ENCODE measurements at places on chromosomes 6 and 20.
A peak's percentile ranks its signal among the peaks of the same experiment; 100 is the strongest.

- DNase-seq, result no peak
Measured at GRCh38 chr20:55449091-55449490, 556.2 kb downstream of the CBLN4 start.

DNA sequence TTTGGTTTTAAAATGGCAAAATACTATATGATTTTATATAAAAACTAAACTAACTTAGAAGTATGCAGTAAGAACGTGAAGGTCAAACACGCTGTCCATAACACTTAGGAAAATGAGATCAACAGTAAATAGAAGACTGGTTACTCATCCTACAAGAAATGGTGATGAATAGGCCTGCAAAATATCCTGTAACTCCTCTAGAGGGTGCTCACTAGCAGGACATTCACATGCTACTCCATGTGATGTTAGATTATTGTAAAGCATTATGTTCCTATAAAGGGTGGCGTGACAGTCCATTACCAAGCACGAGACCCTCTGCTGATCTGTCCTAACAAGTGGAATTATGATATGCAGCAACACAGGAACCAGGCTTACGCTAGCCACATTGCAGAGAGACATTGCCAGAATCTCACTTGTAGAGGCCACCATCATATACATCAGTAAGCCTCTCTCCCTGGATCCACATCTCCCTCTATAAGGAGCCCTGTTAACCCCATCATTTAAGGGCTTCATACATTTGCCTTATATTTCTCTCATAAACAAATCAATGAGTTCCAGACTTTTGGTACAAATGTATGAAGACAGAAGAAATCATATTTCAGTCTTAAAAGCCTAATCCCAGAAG is 18.0 kb upstream of the DEFB129 start:
- DNase-seq, result peak; percentile 29

DNA sequence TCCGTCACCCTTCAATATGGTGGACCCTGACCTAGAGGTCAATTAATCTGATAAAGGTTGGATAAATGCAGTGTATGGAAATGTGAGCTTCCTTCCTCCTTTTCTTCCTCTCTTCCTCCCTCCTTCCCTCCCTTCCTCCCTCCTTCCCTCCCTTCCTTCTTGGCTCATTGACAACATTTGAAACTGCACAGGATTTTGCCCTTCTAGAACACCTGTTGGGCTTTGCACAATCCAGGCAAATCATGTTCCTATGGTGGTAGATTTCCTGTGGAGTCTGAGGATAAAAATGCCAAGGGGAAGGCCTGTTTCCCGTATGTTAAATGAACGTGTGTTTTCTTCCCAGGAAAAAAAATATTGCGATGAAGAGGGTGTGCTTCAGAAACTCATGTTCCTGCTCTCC is 642.8 kb downstream of the EPM2A start:
- no peak for DNase-seq

DNA sequence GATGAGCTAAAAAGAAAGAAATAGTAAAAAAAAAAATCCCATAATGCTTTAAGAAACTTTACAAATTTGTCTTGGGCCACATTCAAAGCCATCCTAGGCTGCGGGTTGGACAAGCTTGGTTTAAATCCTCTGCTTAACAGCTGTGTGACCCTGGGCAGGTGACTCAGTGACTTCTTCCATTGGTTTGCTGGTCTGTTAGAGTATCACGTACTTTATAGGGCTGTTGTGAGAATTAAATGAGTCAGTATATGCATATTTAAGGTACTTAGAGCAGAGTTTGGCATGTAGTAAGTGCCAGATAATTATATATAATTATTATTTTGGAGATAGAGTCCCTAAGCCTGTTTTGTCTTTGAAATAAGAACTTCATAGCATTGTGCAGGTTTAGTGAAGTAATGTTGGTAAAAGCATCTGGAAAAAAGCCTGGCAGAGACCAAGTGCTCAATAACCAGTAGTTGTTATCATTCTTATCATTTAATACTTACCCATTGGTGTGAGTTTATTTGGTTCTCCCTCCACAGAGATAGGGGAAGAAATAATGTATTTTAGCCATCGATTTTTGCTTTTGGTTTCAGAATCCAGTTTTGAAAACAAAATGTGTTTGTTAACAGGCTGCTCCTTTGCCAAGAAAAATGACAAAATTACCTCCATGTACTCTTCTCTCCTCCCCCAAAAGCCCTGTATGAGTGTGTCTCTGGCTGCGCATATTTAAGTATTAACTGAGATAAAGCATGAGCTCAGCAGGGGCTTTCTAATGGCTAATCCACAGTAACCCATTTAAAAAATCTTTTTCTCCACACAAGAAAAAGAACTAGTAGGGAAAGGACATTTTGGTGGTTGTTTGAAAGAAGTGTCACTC is 67.2 kb downstream of the FOXO3 start:
- no peak for DNase-seq

GRCh38 chr6:73579389-73579788 is 58.6 kb upstream of the EEF1A1 start:
- DNase-seq, result no peak

- DNase-seq, result peak; percentile 44
Measured at GRCh38 chr6:146700078-146700686, 101.4 kb downstream of the ADGB start.

- no peak for DNase-seq
Measured at GRCh38 chr6:168415098-168415992, 25.6 kb upstream of the SMOC2 start.

DNA sequence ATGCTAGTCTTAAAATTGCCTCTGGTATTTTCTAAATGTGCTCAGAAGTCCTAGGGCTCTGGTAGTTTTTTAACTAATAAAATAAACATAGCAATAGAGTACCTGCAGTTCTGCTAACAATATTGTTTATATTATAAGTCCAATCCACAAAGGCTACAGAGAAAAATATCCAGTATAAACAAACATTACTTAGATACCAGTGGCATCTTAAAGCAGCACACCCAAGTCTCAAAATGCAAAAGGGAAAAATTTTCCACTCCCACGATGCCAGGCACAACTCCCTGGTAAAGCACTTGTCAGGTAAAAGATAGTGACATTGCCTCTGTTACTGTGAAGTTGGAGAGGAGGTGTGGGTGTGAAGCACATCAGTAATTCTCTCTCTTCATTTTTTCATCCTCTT is 123.3 kb downstream of the OGFRL1 start:
- no peak for DNase-seq

GRCh38 chr6:79250107-79250514 is 15.6 kb upstream of the HMGN3 start:
- no peak for DNase-seq

DNA sequence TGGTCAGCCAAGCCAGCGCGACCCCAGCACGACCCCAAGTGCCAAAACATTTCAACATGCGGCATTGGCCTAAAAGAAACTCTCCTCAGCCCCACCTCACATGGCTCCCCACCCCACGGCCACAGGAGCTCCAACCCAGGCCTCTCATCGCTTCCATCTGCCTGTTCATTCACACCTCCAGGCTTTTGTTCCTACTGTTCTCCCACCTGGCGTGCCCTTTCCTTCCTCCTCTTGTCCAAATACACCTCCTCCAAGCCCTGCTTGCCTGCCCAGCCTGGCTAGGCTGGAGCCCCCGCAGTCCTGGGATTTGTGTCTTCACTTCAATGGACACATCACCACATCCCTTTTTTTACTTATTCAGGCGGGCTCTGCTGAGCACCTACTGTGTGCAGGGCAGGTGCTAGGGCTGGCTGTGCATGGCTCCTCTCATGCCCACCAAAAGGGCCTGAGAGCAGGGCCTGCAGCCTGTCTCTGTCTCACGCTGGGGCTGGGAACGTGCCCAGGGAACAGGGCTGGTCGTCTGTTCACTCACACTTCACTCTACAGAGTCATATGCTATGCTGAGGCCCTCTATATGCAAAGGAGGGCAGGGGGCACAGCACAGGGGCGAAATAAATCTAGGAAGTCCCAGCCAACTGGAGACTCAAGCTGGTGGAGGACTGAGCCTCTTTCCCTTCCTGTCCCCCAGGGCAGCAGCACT is 61.1 kb downstream of the GRM4 start:
- DNase-seq, result no peak

GRCh38 chr6:69795469-69796072 is 1.2 kb downstream of the LMBRD1 start:
- DNase-seq, result no peak

GRCh38 chr6:111269401-111269970 is 182.2 kb downstream of the SLC16A10 start:
- no peak for DNase-seq

GRCh38 chr6:155770856-155771255 is 315.2 kb upstream of the NOX3 start:
- no peak for DNase-seq

DNA sequence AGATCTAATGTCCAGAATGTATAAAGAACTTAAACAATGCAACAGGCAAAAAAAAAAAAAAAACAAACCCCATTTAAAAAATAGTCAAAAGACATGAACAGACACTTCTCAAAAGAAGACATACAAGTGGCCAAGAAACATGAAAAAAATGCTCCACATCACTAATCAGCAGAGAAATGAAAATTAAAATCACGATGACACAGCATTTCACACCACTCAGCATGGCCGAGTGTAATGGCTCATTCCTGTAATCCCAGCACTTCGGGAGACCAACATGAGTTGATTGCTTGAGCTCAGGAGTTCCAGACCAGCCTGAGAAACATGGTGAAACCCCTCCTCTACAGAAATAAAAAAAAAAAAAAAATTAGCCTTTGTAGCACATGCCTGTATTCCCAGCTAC is 701.4 kb upstream of the NRSN1 start:
- DNase-seq, result no peak

GRCh38 chr6:44005507-44005903 is 121.7 kb downstream of the MRPL14 start:
- DNase-seq, result no peak

GRCh38 chr6:116779573-116780164 is 14.2 kb upstream of the FAM162B start:
- no peak for DNase-seq

DNA sequence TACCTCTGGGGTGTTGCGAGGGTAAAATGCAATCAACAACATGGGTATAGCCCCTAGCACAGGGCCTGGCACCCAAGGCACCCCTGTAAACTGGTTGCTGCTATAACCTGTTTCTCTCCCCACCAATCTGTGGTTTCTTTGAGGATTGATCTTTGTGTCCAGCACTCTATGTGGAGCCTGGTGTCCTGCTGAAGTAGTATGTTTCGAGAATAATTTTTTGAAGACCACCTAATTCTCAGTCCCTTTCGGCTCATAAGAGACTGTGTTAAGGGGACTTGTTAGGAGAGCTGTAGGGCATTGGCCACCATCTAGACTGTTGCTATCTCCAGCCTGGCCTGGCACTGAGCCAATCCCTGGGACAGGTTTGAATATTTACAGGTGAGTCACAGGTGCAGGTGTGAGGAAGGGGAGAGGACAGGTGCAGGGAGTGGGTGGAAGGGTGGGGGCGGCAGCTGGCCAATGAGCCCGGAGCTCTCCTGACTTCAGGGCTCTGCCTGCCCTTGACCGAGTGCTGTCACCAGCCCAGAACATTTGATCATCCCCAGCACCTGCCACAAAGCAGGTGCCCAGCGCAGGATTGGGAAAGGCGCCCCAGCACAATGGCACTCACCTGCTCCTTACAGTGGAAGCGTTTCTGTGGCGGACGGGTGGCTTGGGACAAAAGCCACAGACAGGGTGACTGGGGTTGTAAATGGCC is 8.1 kb upstream of the C20orf144 start:
- DNase-seq, result no peak

DNA sequence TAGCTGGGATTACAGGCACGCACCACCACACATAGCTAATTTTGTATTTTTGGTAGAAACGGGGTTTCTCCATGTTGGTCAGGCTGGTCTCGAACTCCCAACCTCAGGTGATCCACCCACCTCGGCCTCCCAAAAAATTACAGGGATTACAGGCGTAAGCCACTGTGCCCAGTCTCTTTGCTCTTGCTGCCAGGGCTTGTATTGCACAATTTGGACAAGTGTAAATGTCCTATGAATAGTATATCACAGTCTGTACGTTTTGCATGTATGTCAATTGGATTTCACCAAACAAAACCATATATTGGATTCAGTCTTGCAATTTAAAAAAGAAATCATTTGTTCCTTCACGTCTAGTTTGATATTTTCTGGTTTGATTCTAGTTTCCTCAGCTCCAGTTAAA is 2.1 kb upstream of the DOK5 start:
- no peak for DNase-seq

GRCh38 chr6:88890860-88891845 is 72.3 kb downstream of the RNGTT start:
- DNase-seq, result no peak

- no peak for DNase-seq
Measured at GRCh38 chr20:63129376-63129965, 86.5 kb downstream of the YTHDF1 start.

DNA sequence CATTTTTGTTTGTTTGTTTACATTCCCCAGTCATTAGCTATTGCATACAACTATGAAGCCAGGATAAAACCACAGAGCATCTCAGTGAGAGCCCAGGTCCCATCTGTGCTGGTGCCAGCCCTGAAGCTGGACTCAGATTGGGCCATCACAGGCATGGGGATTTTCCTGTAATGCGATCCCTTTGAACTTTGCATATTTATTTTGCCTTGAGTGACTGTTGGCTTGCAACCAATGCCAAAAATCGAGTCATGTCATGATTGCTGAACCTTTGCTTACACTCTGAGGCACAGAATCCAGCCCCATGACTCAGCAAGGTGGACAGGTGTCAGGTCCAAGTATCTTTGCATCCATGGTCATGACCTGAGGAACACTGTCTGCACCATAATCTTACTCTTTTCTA is 46.2 kb upstream of the GGTLC1 start:
- DNase-seq, result no peak

DNA sequence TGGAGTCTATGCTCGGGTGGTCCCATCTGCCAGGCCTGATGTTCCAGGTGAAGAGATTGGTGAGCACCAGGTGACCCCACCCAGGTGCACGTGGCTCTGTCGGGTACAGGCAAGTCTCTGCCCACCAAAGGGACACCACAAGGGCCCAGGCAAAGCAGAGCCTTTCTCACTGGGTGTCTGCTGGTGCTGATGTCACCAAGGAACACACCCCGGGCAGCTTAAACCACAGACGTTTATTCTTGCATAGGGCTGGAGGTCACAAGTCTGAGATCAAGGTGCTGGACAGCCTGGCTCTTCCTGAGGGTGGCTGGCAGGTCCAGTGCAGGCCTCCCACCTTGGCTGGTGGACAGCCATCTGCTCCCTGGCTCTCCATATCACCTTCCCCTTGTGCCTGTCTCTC is 100.7 kb upstream of the CD93 start:
- no peak for DNase-seq

DNA sequence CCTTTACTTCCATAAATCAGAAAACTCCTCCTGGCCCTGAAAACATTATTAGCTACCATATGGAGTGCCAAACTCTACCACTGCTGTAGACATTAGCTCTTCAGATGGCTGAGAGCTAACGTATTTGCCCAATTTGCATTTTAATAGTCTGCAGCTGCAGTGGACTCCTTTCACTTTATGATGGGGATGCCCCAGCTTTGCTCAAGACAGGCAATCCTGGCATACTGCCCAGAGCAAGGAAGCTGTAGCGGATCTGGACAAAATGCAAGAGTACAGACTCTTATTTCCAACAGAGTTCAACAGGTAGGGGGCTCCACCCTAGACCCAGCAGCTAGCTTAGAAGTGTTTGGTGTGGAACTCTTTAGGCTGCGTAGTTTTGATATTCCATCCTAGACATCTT is 246.7 kb downstream of the FOXC1 start:
- DNase-seq, result no peak

Data from central memory CD4-positive, alpha-beta T cell (primary cell).